Mesothelial cell of epicardium (in vitro differentiated cells): ENCODE measurements at places on chromosomes 12 and 14.

DNA sequence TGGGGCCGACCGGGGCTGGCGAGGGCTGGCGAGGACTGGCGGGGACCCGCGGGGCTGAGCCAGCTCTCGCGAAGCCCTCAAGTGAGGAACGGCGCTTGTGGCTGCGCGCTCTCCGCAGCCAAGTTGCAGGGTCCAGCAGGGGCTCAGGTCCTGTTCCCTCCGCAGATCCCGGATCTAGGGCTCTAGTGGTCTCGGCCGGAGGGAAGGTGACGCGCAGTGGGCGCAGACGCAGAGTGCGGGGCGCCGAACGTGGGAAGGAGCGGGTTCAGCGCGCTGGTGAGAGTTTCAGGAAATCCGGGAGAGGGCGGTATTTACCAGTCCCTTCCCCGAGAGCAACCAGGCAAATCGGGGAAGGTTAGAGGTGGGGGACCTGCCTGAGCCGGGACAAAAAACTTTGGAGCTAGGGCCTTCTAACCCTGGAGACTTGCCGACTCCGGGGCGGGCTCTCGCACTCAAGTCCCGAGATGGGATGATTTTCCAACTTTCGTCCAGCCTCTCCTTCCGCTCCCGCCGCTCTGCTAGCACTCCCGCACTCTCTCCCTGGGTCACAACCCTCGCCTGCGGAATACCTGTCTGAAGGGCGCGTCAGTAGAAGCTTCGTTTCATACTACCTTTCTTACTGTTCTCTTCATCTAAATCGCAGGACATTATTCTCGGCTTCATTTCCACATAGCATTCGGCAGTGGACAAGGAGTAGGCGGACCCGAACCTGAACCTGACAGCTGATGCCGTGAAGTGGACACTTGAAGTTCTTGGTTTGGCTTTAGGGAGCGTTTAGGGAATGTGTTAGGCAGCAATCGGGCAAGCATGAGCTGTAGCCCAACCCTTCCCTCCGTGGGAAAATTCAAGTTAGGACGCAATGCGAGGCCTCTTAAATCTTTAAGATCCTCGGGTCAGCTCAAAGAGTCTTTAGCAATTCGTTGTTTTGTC is 13.6 kb upstream of the PAX9 start:
- H3K36me3 ChIP-seq = no peaks in the 10 kb centered on the region
- peaks cover 15% of the 10 kb centered on the region for H3K4me1 ChIP-seq
- H3K4me3 ChIP-seq = peak overlapping the region; percentile 69
- peak; percentile 65 for DNase-seq

- H3K4me1 ChIP-seq = no peaks in the 10 kb centered on the region
- H3K36me3 ChIP-seq = no peaks in the 10 kb centered on the region
- no peak overlapping the region for H3K27ac ChIP-seq
- H3K27me3 ChIP-seq = no peaks in the 10 kb centered on the region
- DNase-seq = no peak
- H3K4me3 ChIP-seq = no peak overlapping the region
These were observed 96.7 kb upstream of the PPP4R3A start for GRCh38 chr14:91606851-91607250.

DNA sequence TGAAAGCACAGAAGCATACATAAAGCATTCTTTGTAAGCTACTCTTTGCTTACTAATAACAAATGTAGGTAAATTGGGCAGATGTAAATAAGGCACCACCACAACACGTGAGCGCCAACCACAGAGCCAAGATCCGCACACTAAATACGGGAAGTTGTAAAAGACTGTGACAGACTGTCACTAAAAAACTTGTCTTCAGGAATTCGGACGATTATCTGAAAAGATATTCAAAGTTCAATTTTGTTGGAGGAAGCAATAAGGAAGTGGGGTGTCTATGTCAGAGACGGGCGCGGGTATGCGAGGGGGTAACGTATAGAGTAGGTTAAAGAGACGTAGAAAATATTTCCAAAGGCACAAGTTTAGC is 1.5 kb upstream of the HSP90B1 start:
- peak overlapping the region; percentile 100 for H3K27ac ChIP-seq
- peaks cover 3% of the 10 kb centered on the region for H3K27me3 ChIP-seq
- peak overlapping the region; percentile 80 for H3K4me3 ChIP-seq
- peaks cover 32% of the 10 kb centered on the region for H3K4me1 ChIP-seq

DNA sequence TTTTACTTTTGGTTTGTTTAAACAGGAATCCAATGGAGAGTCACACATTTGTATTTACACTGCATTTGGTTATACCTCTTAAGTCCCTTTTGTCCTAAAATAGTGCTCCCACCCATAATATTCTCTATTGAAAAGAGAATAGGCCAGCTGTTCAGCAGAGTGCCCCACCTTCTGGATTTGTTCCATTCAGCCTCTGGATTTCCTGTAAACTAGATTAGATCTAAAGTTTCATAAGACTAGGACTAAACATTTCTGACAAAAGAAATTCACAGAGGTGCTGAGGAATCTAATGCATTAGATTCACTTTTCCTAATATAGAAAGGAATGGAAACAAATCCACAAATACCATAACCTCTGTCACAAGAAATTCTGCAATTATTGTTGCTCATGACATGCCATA is 38.1 kb downstream of the GCH1 start:
- no peaks in the 10 kb centered on the region for H3K27me3 ChIP-seq
- no peak overlapping the region for H3K4me3 ChIP-seq
- no peak overlapping the region for H3K27ac ChIP-seq
- H3K4me1 ChIP-seq = peaks cover 8% of the 10 kb centered on the region
- no peak for DNase-seq

DNA sequence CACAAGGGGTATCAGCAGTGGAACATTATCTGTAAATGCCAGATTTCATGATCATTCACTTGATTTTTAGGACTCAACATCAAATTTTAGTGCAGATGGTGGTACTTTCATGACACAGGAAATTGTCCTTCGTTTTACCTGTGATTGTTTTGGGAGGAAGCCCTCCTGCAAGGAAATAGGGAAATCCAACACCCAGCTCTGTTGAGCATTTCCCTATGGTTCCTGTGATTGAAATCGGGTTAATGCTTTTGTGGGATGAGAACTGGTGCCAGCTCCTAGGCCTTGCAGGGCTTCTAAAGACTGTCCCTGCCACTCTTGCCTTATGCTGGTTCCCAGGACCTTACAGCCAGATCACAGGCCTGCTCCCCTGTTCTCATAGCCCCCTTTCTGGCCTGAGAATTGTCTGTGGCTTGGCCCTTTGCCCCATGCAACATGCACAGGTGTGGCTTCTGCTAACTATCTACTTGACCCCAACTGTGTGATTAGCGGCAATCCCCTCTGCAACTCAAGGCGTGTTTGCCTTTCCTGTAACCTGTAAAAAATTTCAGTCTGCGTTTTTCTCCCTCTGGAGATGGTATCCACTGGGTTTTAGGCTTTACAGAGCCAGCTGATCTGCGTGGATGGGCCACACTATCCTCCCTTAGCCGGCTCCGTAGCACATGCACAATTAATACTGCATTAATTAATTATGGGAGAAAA is 112.5 kb downstream of the ETV6 start:
- H3K4me1 ChIP-seq = peaks cover 64% of the 10 kb centered on the region
- no peak overlapping the region for H3K4me3 ChIP-seq
- no peaks in the 10 kb centered on the region for H3K27me3 ChIP-seq
- H3K36me3 ChIP-seq = no peaks in the 10 kb centered on the region

DNA sequence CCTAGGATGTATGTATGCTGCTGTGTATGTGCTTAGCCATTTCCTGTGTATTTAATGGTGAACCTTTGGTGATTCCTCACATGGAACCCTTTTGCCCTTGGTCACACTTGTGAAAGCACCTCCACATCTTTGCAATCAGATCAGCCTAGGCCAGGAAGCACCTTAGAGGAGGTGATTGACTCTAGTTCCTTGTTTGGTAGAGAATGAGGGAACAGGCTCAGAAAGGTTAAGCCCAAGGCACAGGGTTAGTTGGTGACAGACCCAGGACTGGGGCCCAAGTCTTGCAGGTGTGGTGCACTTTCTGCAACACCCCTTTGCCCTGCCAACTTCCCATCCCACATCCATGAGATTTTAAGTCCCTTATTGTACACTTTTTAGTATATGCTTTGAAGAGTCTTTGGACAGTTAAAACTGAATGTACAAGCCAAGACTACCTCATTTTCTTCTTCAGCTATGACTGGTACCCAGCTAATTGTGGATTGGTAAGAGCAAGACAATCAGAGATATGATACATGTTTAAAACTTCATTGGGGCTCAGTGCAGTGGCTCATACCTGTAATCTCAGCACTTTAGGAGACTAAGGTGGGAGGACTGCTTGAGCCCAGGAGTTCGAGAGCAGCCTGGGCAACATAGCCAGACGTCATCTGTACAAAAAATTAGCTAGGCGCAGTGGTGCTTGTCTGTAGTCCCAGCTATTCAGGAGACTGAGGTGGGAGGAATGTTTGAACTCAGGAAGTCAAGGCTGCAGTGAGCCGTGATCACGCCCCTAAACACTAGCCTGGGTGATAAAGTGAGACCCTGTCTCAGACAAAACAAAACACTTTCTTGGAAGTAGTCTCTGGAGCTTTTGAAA is 71.1 kb downstream of the RASSF3 start:
- H3K27me3 ChIP-seq = no peaks in the 10 kb centered on the region
- H3K36me3 ChIP-seq = peaks cover 8% of the 10 kb centered on the region

- no peaks in the 10 kb centered on the region for H3K27me3 ChIP-seq
- DNase-seq = no peak
- no peaks in the 10 kb centered on the region for H3K36me3 ChIP-seq
- no peak overlapping the region for H3K27ac ChIP-seq
- no peak overlapping the region for H3K4me3 ChIP-seq
These were observed 827.6 kb downstream of the SLC6A15 start for GRCh38 chr12:84085046-84085445.
